ENCODE measurements at places on chromosomes 5 and 9.

- peak; percentile 53 for DNase-seq
These were observed 1.2 kb downstream of the PANK3 start for GRCh38 chr5:168578006-168578405.

DNA sequence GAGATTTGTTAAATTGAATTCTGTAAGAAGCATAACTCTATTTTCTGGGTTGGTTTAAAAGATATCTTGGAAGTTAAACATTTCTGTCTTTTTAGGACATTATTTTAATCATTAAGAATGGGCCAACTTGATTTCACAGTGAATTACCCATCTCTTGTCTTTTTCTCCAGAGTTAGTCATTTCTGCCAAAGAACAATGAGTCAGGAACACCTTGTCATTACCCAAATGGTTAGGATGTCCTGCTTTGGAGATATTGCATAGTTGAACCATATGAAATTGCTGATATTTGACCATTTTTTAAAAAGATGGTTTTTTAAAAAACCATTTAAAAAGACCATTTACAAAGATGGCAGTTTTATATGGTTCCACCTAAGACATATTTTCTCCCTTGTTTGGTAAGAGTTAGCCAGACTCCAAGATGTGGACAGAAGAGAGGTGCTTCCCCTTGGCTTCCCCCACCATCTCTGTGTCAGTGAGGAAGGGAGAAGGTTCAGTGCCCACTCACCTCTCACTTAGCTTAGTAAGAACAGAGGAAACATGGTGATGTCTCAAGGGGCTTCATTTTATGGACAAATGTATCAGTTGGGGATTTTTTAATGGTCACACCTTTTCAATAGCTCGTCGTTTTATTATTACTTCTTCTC lies 103.0 kb downstream of the PCSK1 start:
- no peak for DNase-seq

DNA sequence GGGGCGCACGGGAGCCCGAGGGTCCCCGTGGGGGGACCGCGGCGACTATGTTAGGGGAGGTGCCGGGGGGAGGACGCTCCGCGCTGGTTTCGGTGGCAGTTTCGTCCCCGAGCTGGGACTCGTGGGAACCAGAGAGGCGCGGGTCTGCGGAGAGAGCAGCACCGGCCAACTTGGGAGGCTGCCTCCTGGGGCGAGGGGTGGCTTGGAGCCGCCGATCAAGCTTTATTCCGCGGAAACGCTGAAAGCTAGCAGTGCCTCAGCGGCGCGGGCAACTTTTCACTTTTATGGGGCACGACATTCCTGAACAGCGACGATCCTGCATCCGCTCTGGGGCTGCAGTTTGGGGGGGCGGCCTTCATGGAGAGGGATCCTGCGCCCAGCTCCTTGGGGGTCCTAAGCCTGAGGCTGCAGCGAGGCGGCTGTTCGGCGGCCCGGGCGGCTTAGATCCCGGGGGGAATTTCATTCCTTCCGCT lies 369 bp downstream of the OCLN start:
- DNase-seq, result no peak

DNA sequence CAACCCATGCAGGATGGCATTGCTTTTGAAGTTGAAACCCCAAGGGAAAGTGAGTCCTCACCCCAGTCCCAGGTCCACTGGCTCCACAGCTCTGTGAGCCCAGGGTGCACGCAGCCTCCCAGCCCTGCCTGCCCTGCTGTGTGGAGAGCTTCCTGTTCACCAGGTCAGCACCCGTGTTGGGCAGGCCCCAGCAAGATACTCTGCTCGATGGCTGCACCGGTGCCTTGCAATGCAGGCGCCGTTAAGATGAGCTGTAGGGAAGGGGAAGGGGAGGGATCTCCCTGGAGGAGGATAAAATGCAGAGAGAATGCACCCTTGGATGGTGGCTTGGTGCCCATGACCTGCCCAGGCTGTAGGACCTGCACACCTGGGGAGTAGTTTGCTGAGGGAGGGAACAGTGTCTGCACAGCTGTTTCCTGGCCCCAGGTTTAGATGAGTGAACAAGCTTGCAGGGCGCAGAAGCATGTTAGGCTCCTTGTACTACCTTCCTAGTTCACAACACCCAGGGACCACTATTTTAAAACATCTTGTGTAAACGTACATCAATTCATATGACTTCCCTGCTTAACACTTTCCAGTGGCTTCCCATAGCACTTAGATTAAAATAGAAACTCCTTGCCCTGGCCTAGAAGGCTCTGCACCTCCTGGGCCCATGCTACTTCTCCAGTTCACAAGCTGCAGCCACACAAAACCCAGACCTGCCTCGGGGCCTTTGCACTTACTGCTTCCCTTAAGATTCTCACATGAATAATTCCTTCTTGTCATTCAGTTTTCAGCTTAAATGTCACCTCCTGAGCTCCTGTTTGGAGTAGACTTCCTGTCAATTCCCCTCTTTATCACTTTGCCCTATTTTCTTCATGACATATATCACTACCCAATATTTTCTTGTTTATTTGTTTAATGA lies 19.6 kb downstream of the FAT2 start:
- no peak for DNase-seq

GRCh38 chr5:172546196-172546595 lies 91.9 kb upstream of the SH3PXD2B start:
- DNase-seq, result no peak

GRCh38 chr5:98069876-98070512 lies 703.5 kb upstream of the RGMB start:
- DNase-seq, result peak; percentile 41

DNA sequence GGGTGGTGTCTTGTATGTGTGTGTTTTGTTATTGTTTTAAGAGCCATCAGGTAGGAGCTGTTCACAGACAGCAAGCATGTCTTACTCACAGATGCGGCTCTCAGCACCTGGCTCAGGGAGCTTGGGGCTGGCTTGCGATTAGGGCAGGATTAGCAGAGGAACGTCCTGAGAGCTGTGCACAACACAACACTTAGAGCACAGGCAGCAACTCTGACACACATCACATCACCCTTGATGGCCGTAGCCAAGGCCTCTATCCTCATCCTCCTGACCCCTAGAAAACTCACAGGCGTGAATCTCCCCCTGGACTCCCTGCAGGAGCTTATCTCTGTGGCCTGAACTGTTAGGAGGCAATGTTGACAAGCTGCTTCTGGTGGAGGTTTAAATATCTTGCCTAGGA lies 7.1 kb upstream of the IL17B start:
- DNase-seq, result no peak

- DNase-seq, result no peak
These were observed 399.9 kb upstream of the ADAMTSL1 start for GRCh38 chr9:18074041-18074440.

- DNase-seq, result no peak
These were observed 59.7 kb downstream of the RXRA start for GRCh38 chr9:134385915-134386314.

DNA sequence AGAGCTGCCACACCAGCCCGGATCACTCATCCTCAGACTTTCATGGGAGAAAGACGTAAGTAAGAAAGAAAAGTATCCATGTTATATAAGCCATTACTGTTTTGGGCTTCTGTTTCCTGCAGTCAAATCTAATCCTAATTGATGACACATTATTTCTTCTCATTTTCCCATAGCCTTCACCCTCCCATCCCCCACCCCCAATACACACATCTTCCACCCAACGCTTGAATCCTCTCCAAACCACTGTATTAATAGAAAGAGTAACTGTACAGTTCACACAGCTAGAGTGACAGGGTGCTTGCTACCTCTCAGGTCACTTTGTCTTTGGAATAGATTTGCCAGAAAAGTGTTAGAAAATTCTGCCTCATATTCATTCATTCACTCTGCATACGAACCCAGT lies 69.3 kb upstream of the IL17B start:
- DNase-seq, result no peak

- DNase-seq, result no peak
These were observed 21.1 kb downstream of the TRAF1 start for GRCh38 chr9:120905315-120906164.
